ENCODE measurements at places on chromosomes 7 and 10. TPM values are rescaled to one million over a fixed set of nuclear protein-coding genes. Genes with fewer than 3 reads are reported as not detected.

DNA sequence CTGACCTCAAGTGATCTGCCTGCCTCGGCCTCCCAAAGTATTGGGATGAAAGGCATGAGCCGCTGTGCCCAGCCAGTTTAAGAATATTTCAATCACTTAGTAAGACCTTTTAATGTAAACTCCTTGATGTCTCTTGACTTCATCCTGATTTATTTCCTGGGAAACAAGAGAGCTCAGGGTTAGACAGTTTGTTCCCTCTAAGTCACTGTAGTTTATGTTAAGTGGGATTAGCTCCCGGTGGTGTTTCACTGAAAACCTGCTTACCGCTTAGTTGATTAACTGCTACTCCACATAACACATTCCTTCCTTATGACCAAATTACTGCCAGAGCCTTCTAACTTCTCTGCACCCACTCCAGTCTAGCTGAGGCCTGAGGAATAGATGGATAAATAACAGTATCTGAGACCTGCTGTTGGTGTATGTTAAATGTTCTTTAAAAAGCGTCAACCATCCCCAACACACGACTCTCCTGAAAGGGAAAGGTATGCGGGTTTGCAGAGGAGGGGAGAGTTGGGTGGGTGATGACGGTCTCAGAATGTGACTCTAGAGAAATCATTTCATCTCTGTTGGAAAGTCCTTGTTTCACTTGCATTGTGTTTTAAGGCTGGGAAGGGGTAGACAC is 48.7 kb downstream of the CREB3L2 start:
- peaks cover 10% of the 10 kb centered on the region for H3K4me1 ChIP-seq
- no peak for DNase-seq
- H3K27ac ChIP-seq, result no peak overlapping the region
- no peaks in the 10 kb centered on the region for H3K27me3 ChIP-seq
- H3K4me3 ChIP-seq, result no peak overlapping the region

GRCh38 chr7:159125104-159125954 is 19.3 kb downstream of the VIPR2 start:
- no peak overlapping the region for H3K27ac ChIP-seq
- H3K27me3 ChIP-seq, result no peaks in the 10 kb centered on the region
- no peak for DNase-seq
- no peak overlapping the region for H3K4me3 ChIP-seq

- peak; percentile 72 for DNase-seq
- H3K27me3 ChIP-seq, result no peaks in the 10 kb centered on the region
- no peaks in the 10 kb centered on the region for H3K36me3 ChIP-seq
- H3K27ac ChIP-seq, result no peak overlapping the region
- no peak overlapping the region for H3K4me3 ChIP-seq
- H3K4me1 ChIP-seq, result peaks cover 7% of the 10 kb centered on the region
These were observed 13.7 kb downstream of the RPS24 start for GRCh38 chr10:78047314-78047891.

PDE1C gene
- total RNA-seq, result not detected

GRCh38 chr7:108007261-108007660 is 4.3 kb upstream of the LAMB1 start:
- DNase-seq, result no peak
- no peak overlapping the region for H3K4me3 ChIP-seq

Data from CD4-positive, alpha-beta memory T cell (primary cell).